CD4-positive, alpha-beta T cell (primary cell): ENCODE measurements at places on chromosomes 1 and 21.

DNA sequence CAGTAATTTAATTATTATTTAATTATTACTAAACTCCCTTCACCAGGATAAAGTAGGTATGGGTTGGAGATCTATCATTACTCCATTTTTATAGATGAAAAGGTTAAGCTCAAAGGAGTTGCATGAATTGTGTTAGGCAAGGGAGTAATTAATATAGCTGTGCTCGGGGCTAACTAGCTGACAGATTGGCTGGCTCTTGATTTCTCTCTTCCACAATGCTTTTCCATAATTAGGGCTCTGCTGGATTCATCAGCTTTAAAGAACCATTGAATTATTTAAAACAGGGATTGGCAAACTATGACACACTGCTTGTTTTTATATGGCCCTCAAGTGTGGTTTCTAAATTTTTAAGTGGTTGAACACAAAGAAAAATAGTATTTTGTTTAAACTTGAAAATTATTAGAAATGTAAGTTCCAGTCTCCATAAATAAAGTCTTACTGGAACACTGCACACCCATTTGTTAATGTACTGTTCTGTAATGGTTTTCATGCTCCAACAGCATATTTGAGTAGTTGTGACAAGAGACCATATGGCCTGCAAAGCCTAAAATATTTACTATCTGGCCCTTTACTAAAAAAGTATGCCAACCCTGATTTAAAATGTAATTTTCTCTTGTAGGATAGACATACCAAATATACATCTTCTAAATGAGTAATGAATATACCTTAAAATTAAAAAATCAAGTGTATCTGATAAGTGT lies 76.4 kb downstream of the GDAP2 start:
- no peak for DNase-seq

DNA sequence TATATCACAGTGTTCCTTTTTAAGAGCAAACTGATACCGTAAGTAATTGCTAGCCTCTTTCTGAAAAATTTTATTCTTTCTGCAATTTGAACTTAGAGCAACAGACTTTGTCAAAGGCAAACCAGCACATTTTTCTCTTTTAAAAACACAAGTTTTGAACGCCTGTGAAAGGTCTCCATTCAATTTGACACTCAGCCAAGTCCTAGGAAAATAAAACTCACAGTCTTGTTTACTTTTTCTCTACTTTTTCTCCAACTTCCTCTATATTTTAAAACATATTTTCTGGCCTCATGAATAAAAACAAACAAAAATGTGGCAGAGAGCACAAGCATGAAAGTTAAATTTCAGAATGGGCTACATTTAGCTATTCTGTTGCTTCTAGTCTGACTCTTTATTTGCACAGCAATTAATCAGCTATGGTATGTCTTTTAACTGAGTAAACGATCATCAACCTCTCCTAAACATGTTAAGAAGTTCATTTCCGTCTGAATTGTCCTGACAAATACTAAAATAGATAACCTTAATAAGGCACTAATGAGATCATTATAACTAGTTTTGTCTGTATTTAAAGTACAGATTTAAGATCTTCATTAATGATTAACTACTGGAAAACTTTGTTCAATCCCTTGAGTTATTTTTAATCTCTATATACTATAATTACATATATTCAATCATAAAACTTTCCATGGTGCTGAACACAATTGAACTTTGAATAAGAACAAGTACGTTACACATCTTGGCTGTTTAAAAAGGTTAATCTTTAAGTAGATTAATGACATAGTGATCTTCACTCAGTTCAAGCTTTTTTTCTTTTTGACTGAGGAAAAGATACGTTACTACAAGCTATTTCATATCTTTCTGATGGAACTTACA lies 550.6 kb downstream of the PTBP2 start:
- no peak for DNase-seq

DNA sequence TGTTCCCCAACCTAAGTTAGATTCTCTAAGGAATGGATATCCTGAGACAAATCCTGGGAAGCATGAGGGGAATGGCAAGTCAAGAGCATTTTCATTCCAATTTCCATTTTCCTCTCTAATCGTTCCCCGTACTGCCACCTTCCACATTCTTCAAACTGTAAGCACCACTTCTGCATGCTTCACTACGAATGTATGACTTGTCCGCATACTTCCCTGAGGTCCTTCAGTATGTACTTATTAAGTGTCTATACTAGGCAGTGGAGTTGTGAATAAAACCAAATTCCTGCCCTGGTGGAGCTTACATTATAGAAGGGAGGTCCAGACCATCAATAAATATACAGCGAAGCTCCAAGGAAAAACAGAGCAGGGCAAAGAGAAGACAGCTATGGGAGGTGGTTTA lies 154.8 kb downstream of the GREM2 start:
- no peak for DNase-seq

GRCh38 chr1:180928331-180929230 lies 15.9 kb downstream of the KIAA1614 start:
- no peak for DNase-seq
